PC-9 (cell line): ENCODE measurements at places on chromosomes 13 and 19.
A peak's percentile ranks its signal among the peaks of the same experiment; 100 is the strongest.

- DNase-seq, result no peak
Observed at GRCh38 chr19:55379174-55379573, 2.5 kb downstream of the TMEM190 start.

- DNase-seq, result peak; percentile 73
Observed at GRCh38 chr13:113216254-113217048, 7.0 kb downstream of the CUL4A start.

- no peak for DNase-seq
Observed at GRCh38 chr13:31369213-31369612, 169.4 kb downstream of the B3GLCT start.

DNA sequence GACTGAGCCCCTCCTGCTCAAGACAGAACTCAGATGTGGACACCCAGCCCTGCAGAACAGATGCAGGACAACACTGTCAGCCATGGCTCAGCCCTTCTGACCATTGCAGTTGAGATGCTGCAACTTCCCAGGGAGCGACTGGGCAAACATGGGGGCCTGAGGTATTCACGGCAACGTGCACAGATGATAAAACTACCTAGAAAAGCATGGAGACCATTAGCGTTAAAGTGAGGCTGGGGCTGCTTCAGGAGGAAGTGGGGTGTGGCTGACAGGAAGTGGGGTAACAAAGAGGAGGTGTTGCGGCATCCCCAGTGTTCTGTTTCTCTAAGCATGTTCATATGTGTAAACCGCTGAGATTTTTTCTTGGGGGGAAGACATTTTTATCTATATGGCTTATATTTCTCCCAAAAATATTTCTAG lies 1.3 kb upstream of the SIGLEC9 start:
- no peak for DNase-seq

DNA sequence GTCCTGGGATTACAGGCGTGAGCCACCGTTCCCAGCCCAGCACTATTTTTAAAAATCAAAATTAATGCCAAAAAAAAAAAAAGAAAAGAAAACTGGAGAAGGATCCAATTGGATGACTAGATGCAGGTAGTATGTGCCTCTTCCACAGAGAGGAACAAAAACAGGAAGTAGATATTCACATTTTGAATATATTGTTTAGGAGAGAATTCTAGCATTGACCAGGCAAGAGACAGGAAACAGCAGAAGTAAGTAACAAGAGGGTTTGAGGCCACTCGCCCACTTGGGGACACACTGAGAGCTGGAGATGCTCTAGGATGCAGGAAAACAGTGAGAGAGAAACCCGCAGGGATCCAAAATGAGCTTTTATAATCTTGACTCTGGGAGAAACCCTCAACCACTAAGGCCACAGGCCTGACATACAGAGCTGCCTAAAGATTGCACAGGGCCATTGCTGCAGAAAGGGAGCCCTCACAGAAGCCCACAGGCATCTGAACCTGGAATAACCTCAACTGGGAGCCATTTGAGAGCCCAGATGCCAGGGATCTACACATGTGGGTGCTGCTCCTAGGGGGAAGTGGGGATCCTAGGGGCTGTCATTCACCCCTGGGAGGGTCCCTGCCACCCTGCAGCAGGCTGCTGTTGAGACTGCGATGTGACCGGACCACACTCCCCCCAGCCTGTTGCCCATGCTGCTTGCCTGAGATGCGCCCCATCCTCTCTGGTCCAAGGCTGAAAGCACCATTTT lies 28.2 kb downstream of the IGFL2 start:
- no peak for DNase-seq

- DNase-seq, result no peak
Observed at GRCh38 chr13:75945841-75946482, 309.8 kb downstream of the LMO7 start.

DNA sequence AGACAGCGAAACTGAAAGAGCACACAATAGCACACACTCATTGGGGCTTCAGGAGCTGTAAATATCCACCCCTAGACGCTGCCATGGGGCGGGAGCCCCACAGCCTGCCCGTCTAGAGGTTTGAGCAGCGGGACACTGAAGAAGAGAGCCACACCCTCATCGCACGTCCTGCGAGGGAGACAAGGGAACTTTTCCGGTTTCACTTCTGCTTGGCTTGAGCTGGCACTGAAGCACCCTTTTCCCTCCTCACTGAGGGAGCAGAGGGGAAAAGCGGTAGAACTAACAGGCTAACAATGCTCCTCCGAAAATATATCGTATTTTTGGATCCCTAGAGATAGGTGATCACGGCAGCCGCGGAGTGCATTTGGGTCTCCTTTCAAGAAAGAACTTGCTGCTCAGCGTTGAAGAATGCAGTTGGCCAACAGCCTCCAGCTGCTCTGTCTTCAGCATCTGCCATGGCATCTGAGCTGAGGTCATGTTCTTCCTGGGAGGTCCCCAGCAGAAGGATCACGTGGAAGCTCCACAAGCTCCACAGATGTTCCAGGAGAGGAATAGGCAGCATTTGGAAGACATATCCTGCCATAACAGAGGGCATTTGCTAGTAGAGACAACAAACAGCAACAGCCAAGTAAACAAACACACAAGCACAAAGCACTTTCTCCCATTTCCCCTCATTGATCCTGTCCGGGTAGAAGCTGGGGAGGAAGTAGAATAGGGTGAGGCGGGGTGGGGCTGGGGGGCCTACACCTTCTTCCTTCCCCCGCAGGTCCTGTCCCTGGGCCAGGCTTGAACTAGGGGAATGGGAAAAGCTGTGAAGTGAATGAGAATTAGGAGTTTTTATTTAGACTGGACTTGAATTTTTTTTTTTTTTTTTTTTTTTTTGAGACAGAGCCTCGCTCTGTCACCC lies 44.8 kb upstream of the ALOX5AP start:
- DNase-seq, result peak; percentile 26

DNA sequence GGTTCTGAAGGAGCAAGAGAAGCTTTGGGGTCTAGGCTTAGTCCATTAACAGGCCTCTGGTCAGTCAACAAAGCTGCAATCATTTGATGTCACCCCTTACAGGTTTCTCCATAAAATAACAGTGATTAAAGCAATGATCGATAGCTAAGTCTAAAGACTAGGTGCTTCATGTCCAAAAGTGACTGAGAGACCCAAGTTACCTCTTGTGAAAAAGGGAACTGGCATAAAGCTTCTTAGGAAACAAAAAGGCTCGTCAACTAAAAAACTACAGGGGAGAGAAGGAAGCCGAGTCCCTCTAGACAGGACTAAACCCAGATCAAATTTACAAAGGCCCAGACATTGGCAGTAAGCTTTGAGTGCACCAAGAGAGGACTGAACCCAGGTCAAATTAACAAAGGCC lies 2.2 kb downstream of the DCUN1D2 start:
- DNase-seq, result no peak

- peak; percentile 9 for DNase-seq
Observed at GRCh38 chr19:58330458-58330857, 3.7 kb downstream of the ZSCAN22 start.

DNA sequence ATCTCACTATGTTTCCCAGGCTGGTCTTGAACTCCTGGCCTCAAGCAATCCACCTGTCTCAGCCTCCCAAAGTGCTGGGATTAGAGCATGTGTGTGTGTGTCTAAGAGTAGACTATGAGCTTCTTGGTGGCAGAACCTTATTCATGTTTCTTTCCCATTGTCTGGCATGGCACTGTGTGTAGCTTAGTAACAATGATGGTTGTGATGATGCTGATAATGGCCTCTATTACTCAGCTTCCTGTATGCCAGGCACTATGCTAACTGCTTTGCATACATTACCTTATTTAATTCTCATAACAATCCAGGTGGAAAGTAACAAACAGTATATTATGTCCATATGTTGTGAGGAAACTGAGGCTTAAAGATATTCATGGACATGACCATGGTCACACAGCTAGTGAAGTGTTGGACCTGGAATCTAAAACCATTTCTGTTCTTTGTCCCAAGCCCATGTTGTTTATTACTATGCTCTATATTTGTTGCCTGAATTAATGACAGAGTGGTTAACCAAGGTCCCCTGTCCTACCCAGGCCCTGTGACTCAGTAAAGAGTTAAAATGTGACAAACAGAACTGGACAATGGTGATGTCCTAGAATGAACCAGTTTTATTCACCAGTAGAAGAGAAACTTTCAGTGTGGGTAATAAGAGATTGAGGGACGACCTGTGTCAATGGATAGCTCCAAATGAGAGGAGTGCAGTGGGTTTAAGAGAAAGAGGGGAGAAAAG lies 109.6 kb downstream of the KLF5 start:
- no peak for DNase-seq

DNA sequence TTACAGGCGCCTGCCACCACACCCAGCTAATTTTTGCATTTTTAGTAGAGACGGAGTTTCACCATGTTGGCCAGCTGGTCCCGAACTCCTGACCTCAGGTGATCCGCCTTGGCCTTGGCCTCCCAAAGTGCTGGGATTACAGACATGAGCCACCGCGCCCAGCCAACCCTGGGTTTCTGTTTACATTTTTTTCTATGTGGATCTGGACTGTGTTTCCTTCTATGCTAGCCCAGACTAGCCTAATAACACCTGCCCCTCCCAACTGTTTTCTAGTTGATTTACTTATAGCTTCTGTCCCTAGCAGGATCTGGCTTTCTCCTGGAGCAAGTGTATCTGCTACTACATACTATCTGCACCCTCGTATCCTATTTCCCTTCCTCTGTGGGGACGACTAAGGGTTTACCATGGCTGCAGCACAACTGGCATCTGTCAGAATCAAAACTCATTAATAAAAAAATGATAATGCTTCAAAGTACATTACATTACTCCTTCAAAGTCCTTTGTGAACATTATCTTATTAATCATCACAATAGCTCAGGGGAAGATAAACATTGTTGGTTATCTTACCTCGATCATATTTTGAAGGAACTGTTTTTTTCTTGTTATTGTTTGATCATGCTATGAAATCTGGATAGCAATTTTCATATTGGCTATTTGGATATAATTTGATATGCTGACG lies 228.3 kb downstream of the KLF5 start:
- DNase-seq, result no peak

GRCh38 chr13:97875911-97876310 lies 77.6 kb upstream of the IPO5 start:
- DNase-seq, result no peak

DNA sequence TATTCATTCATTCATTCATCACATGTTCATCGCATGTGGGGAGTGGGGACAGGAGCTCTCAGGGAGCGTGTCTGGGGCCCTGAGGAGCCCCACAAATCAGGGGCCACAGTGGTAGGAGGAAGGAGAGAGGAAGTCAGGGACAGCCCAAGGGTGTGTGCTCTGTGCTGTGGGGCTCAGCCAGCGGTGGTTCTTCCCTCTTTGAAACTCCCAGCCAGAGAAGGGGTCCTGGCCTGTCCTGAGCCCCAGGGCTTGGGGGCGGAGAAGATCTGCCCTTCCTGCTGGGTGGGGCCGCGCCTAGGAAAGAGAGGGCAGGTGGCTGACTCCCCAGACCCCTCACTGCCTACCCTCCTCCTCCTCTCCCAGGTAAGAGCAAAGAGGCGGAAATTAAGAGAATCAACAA lies 14.6 kb downstream of the AP2A1 start:
- DNase-seq, result no peak

- DNase-seq, result no peak
Observed at GRCh38 chr13:28357911-28358433, 137.0 kb downstream of the FLT1 start.

DNA sequence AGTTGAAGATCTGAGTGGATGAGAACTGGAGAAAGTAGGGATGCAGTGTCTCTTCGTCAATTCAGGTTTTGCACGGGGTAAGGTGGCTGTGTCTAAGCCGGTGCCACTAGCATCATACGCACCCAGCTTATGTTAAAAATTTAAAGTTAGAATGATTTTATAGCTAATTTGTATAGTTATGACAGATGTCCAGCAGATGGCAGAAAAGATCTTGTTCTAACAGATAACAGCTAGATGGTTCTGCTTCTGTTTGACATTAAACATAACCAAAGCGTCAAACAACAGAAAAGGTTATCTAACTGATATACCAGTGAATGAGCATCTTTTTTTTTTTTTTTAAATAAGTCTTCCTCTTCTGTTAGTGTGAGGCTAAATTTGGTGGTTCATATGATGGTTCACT lies 18.8 kb upstream of the EDDM13 start:
- no peak for DNase-seq

DNA sequence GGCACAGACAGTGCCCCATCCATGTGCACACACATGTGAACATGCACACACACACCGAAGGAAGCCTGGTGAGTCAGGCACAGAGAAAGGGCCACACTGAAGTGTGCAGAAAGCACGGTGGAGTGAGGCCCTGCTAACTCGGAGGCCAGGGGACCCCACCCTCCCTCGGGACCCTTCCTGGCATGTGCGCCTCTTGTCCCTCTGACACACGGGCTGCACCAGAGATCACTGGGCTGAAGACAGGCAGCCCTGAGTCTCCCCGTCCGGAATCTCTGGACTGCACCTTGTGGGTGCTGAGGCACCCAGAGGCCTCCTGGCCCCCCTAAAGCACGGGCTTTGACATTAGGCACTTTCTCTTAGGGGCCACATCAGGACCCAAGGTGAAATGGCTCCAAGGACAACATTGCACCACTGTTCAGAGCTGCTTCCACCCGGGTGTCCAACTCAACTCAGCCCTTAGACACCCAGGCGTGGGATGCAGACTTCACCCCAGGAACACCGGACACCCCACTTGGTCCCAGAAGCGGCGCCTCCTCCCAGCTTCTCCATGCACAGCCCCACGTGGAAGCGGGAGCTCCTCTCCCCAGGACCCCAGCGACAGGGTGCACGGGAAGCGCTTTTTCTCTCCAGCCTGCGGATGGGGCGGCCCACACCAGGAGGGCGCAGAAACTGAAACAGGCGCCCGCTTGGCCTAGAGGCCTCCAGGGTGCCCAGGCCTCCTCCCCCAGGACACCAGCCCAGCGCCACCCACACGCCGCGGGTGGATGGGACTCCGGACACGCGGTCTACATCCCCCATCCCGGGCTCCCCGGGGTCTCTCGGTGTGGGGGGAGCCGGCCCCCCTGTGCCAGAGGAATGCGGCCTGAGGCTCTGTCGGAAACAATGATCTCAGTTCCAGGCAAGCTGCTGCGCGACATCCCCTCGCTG lies 90.2 kb downstream of the SPACA7 start:
- no peak for DNase-seq

GRCh38 chr13:41282129-41282571 lies 18.8 kb upstream of the MTRF1 start:
- no peak for DNase-seq

- DNase-seq, result no peak
Observed at GRCh38 chr19:5867201-5868136, 2.9 kb downstream of the FUT5 start.

- DNase-seq, result no peak
Observed at GRCh38 chr13:48930918-48931317, 44.8 kb upstream of the FNDC3A start.

DNA sequence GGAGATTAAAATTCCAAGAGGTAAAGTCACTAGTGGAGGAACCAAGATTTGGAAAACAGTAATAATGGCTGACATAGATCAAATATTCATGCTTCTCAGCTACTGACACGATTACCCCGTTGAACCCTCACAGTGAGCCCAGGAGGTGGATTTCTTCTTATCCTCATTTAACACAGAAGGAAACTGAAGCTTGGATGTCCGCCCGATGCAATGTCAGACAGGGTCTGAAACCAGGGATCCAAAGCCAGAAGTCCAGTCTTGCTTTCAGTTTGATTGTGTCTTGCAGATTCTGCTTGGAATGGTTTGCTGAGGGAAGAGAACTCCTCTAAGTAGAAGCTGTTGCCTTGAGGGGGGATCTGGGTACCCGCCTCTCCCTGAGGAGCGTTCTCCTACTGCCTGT lies 404.7 kb downstream of the KCNRG start:
- no peak for DNase-seq

- DNase-seq, result no peak
Observed at GRCh38 chr13:109214393-109214792, 572.0 kb downstream of the IRS2 start.
